Thoracic aorta (tissue), 2 donors: ENCODE measurements at places on chromosomes 5 and 9.

DNA sequence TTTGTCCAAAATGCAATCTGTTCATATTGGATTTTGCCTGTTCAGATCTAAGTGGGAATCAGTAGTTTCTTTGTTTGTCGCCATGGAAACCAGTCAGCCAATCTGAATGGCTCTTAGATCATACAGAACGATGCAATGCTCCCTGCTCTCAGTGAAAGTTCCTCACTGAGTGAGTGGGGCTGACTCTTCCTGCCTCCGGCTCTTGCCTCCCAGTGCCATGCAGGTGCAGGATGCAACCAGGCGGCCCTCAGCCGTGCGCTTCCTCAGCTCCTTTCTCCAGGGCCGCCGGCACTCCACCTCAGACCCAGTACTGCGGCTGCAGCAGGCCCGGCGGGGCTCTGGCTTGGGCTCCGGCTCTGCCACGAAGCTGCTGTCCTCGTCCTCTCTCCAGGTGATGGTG is at the start of gene PTPDC1:
Gene PTPDC1, plus strand, starts transcription at position 151 of the 400 bp plus-strand sequence. Its CDS starts 67 bp downstream, at position 218.
- no peak for DNase-seq

DNA sequence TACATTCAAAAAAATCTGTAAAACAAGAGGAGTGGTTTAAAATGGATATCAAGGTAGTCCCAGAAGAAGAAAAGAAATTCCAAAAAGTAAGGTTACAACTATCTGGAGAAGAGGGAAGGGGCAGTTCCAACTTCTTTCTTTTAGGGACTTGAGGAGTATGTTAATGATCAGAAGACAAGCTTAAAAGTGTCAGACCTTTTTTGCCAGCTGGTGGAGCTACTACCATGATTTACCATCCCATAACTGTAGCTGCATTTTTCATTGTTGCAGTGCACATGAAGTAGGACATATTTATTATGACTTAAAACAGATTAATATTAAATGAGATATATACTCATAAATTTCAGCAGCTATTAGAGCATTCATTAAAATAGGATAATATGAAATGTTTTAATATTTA is 158.5 kb upstream of the RGS7BP start:
- DNase-seq: no peak

DNA sequence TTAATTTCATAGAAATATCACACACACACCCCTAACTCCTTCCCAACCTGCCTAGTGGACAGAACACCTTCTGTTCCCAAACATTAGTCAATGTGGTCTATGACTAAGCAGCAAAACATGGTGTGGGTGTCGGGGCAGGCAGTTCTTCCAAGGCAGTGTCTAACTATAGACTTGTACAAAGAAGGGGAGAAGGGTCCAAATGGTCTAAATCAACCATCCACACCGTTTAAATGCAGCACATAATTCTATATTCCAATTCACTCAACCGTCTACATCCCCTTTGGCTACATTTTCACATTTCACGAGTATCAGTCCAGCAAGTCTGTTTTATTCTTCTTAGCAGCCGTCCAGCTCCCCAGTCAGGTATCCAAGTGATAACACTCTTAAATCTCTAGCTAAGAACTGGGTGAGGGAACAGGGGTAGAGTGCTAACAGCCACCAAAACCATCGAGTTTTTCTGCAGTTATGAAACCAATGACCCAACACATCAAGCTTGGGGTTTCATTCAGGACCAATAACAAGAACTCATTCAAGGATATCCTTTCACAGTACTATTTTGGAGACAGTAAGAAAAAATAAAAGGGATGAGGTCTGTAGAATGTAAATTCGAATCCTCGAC is 3.3 kb downstream of the ZNF608 start:
- DNase-seq: no peak

- peak; percentile 29 for DNase-seq
Measured at GRCh38 chr9:93305497-93306020, 121.6 kb downstream of the WNK2 start.

DNA sequence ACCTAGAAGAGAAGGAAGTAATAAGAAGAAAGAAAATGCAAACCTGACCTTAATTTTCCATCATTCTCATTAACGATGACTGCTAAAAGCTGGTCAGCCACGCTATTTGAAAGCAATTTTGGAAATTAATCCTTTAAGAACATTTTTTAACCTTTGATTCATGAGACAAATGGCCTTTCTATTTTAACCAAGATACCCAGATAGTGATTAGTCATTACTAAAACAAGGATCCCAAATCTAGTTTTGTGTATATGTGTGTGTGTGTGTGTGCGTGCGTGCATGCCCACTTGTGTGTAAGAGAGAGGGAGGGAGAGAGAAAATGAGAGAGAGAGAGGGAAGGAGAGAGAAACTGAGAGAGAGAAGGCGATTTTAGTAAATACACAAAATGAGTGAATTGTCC is 329.5 kb downstream of the DEPDC1B start:
- DNase-seq: no peak
